ENCODE measurements at places on chromosomes 5 and 9.

GRCh38 chr5:41087461-41087860, 16.3 kb upstream of the MROH2B start:
- no peak for DNase-seq

DNA sequence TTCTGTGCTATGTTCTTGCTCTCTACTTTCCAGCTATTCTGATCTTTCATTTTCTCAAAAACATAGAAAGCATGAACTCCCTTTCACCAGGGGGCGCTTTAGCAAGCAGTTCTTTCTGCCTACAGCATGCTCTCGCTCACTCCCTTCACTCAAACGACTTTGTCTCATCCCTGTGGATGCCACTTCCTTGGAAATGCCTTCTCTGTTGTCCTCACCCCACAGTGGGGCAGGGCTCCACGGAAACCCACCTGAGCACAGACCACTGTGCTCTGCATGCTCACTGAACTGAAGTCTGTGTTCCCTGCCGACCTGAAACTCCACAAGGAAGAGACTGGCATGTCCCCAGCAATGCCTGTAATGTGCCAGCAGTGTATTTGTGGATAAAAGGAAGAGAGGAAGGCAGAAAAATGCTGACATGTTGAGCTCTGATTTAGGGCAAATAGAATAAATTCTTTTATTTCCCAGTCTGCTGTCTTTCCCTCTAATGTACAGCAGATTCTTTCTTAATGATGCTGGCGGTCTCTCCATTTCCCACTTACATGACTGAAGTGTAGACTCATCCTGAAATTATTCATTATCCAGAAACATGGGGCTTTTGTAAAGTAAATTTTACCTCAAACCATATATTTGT, 4.9 kb upstream of the ROR2 start:
- DNase-seq, result peak; percentile 32

DNA sequence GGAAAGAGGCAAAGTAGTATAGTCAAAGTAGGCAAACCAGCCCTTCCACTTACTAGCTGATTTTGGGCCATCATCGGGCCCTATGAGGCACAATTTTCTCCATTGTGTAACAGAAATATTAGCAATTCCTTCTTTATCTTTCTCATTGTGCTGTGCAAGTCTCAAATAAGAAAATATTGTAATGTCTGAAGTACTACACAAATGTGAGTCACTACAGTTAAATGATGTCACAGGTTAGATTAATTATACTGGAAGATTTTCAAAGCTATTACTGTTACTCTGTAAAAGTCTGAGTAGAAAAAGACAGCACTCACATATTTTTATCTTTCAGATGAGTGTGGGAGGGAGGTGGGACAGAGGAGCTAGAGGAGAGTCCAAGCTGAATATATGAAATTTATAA, 12.4 kb upstream of the TMC1 start:
- DNase-seq, result peak; percentile 21

GRCh38 chr5:168681556-168682183, 102.5 kb upstream of the PANK3 start:
- no peak for DNase-seq

DNA sequence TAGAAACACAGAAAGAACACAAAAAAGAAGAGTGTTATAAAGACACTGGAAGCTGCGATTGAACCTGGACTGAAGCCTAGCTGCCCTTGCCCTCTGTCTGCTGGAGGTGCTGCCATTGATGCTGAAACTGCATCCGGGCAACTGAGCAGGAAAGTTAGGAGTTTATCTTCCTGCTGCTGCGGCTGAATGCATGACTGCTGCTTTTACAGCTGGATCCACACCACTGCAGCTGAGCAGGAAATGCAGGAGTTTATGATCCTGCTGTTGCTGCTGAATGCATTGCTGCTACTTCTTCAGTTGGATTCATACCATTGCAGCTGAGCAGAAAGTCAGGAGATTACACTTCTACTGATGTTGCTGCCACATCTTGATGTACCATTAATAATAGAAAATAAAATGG, 21.8 kb upstream of the JAKMIP2 start:
- DNase-seq, result no peak

Data from activated CD4-positive, alpha-beta T cell treated with anti-CD3 and anti-CD28 coated beads, Interleukin-2, amount 50 U/mL, for 16 hours (primary cell).